ENCODE measurements at places on chromosomes 3 and 15. TPM values are rescaled to one million over a fixed set of nuclear protein-coding genes. Genes with fewer than 3 reads are reported as not detected.

- no peak for DNase-seq
- no peaks in the 10 kb centered on the region for H3K27me3 ChIP-seq
- H3K27ac ChIP-seq: no peak overlapping the region
- no peaks in the 10 kb centered on the region for H3K4me1 ChIP-seq
- no peaks in the 10 kb centered on the region for H3K36me3 ChIP-seq
These were observed 74.2 kb downstream of the NMD3 start for GRCh38 chr3:161295325-161295724.

- H3K4me1 ChIP-seq: peaks cover 25% of the 10 kb centered on the region
- H3K4me3 ChIP-seq: no peak overlapping the region
- H3K27me3 ChIP-seq: no peaks in the 10 kb centered on the region
- H3K27ac ChIP-seq: no peak overlapping the region
These were observed 104.2 kb upstream of the PFN2 start for GRCh38 chr3:150074697-150075416.

DNA sequence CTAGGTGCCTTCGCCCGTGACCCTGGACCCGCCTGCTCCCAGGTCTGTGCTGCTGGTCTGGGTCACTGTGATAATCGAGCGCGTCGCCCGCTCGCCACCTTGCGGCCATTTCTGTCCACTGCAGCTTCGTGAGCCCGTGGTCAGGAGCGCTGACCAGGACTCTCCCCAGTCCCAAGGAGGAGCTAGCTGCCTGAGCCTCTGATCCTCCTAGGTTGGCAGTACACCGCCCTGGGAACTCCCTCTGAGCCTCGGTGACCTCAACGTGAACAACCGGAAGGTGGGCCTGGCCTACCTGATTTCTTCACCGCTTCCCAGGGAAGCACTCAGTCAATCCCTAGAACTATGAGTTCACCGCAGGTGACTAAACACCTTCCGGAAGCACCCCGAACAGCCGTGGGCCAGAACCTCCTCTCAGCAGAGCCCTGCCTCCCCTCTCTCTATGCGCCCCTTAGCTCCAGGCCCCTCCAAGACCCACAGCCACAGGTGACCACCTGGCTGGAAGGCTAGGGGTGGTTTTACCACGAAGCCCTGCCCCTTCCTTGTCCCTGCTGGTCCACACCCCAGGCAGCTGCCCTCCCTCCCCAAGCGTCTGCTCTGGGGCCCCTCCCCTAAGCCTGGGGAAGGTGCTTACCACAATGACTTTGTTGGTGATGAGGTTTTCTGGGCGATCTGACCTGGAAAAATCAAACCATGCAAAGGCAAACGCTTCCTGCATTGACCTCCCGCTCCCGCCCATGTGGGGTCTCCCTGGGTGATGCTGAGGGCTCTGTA is 9.7 kb downstream of the PLA2G4D start:
- no peak overlapping the region for H3K4me3 ChIP-seq
- H3K36me3 ChIP-seq: no peaks in the 10 kb centered on the region
- H3K4me1 ChIP-seq: no peaks in the 10 kb centered on the region
- H3K27me3 ChIP-seq: no peaks in the 10 kb centered on the region
- H3K27ac ChIP-seq: no peak overlapping the region

DNA sequence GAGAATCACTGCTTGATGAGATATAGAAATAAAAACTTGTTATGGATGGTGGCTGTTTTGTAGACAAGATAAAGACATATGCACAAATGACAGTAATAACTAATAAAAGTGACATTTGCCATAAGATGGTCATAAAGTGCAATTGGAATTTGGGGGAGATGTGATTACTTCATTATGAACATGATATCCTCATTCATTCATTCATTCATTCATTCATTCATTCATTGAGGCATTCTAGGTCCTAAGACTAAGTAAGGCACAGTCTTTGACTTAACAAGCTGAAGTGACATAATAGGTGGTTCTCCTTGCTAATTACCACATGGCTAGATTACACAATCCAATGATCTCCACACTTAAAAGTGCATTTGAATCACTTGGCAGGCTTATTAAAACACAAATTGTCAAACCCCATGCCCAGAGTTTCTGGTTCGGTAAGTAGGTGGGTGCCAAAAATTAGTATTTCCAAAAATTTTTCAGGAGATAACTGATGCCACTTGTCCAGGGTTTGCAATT is 18.9 kb downstream of the RAP2B start:
- no peak for DNase-seq
- no peaks in the 10 kb centered on the region for H3K36me3 ChIP-seq
- H3K4me1 ChIP-seq: no peaks in the 10 kb centered on the region
- H3K4me3 ChIP-seq: no peak overlapping the region
- H3K27me3 ChIP-seq: no peaks in the 10 kb centered on the region

Gene ANKRD34C
- total RNA-seq: not detected

Data from thoracic aorta (tissue), 2 donors.